ENCODE measurements at places on chromosomes 3 and 15.

DNA sequence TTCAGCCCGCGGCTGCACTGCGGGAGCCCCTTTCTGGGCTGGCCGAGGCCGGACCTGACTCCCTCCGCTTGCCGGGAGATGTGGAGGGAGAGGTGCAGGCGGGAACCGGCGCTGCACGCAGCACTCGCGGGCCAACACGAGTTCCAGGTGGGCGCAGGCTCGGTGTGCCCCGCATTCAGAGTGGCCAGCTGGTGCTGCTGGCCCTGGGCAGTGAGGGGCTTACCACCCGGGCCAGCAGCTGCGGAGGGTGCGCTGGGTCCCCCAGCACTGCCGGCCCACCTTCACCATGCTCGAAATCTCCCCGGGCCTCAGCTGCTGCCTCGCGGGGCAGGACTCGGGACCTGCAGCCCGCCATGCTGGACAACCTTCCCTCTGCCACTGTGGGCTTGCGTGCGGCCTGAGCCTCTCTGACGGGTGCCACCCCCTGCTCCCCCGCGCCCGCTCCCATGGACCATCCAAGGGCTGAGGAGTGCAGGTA lies 733.5 kb upstream of the CCDC54 start:
- no peak for DNase-seq

GRCh38 chr15:93493172-93493571 lies 404.2 kb upstream of the RGMA start:
- DNase-seq: no peak

DNA sequence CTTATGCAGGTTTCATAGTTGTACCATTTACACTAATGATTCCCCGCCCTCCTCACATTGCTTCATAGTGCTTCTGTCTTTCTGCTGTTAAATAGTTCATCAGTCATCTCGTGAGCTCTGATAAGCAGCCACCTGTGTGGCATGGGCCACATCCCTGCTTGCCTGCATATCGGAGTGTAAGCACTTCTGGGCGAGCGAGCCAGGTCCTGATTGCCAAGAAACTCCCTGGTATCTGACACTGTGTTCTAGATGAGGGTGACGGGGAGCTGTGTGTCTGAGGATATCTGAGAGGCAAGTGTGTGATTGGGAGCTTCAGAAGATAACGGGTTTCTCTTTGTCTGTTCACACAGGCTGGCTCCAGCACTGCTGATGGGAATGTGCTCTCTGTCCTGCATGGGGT lies 130.6 kb downstream of the LRIG1 start:
- DNase-seq: no peak

GRCh38 chr3:22765679-22766078 lies 437.4 kb upstream of the UBE2E2 start:
- DNase-seq: no peak

- no peak for DNase-seq
Observed at GRCh38 chr3:124767264-124767663, 37.0 kb downstream of the UMPS start.

- DNase-seq: no peak
Observed at GRCh38 chr3:152315623-152316022, 46.9 kb downstream of the MBNL1 start.
